Fibroblast of lung (primary cell): ENCODE measurements at places on chromosomes 7 and 10. TPM values are rescaled to one million over a fixed set of nuclear protein-coding genes. Genes with fewer than 3 reads are reported as not detected.

The SCIN gene
- polyA plus RNA-seq, result 0.02 and 0.08 TPM in 2 replicates

GRCh38 chr10:24825551-24825950 is 101.9 kb upstream of the ARHGAP21 start:
- DNase-seq, result peak; percentile 58

The HACD1 gene
- 29.6 and 53.4 TPM in 2 replicates for polyA plus RNA-seq

The FFAR4 gene
- not detected in 2 replicates for polyA plus RNA-seq

DNA sequence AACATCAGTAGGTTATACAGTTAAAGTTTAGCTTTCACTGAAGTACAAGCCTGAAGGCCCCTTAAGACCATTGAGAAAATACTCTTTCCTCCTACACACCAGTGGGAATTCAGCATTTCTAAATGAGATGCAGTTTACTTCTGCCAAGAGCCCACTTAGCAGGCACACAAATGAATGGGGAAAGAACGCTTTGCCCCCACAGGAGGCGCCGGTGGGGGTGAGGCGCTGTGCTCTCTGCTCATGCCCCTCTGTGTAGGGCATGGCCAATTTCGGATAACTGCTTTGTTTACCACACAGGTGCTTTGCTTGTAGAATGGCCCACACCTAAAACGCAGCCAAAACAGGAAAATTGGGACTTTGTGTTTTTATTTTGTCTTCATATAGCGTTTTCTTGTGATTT is 15.9 kb upstream of the LAT2 start:
- no peak for DNase-seq

The ABCB8 gene
- 12.1 and 14.5 TPM in 2 replicates for polyA plus RNA-seq

DNA sequence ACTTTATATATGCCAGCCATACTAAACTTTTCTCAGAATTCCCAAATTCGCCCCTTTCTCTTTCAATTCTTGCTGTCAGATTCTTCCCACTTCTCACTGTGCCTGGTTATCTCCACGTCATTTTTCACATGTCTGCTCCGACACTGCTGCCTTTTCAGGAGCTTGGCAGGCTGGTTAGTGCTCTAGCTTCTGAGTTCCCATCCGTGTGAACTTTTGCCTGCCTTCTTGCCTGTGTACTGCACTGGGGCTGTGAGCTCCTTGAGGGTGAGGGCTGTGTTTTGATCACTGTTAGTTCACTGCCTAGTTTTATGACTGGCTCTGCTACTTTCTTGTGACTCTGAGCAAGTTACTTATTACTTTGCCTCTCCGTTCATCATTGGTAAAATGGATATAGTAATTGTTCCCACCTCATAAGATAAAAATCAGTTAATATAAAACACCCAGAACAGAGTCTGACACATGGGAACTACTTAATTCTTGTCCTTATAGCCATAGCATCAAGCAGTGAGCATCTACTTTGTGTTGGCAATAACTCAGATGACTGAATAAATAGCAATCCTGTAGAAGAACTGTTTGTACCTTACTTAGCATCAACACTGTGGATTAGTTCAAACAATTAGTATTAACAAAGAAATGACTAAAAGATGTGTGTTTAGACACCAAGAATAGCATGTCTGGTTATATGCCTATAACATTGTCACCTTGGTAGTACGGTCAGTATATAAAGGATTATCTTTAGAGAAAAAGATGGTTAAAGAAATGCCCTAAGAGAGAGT is 5.5 kb downstream of the GSTO1 start:
- peak; percentile 41 for DNase-seq

DNA sequence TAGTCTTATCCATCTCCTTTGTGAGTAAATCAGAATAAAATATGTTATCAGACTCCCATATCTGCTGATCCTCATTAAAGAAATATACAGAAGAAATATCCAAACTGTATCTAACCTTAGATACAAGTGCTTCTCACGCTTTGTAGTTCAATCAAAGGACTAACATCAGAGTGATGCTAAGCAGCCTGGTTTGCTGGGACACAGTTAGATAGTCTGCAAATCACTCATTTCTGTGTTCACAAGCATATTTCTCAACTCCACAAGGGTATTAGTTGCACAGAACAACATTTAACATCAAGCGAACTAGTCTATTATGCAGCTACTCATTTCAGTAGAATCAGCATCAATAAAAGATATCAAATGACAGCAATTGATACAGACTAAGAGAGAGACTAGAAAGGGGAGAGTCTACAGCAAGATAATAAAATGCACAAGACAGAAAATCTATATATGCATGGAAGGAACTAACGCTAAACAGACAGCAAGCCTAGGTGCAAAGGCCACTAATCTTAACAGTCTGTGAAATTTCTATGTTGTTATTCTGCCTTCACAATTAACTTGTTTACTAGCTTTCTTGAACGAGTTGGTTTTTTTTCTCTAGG is 30.0 kb downstream of the DNAJC12 start:
- no peak for DNase-seq

The GPR37 gene
- 3.1 and 12.6 TPM in 2 replicates for polyA plus RNA-seq

GRCh38 chr7:91837397-91838070 is 43.0 kb downstream of the MTERF1 start:
- no peak for DNase-seq

DNA sequence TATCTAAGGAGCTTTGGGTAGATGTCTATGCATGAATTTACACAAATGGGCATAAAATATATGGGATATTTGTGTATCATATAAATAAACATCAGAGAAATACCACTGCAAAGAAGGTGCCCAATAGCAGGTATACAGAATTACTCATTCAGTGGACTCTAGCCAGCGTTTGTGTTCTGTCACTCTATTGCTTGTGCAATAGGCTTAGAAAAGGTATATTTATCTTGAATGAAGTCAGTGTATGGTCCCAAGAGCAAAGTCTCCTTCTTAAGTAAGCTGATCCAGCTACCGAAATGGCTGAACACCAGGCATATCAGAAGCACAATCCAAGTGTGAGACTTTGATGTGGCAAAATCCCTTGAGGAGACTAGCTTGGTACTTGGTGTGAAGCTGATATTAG is 1058.4 kb downstream of the SORCS1 start:
- no peak for DNase-seq

The TMEM273 gene
- 0.18 TPM in 1 of 2 replicates, not detected in the other for polyA plus RNA-seq

DNA sequence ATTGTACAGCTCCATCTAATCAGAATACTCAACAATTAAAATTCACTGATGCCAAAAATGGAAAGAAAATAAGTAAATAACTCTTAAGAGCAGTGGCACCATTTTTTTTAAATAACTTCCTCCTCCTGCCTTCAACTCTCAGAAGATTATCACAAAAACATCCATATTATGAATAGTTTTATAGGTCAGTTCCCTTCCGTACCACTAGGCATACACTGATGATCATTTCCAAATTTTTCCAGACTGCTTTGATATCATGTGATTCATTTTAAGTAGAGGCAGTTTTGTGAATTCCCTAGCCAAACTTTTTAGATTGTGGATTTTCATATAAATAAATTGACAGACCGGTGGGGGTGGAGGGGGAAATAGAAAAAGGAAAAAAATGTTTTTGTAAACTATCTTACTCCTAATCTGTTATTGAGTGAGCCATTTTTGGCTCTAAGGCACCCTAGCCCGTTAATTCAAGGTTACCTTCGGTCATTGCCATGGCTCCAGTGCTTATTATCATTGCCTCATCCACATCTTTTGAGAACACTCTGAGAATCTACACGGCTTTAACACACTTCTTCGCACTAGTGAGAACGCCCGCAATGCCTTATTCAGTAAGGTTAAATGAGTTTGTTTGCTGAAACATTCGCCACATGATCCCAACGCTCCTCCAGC is 1.0 kb downstream of the FAM107B start:
- no peak for DNase-seq

The GPR85 gene
- 3.0 and 6.9 TPM in 2 replicates for polyA plus RNA-seq

DNA sequence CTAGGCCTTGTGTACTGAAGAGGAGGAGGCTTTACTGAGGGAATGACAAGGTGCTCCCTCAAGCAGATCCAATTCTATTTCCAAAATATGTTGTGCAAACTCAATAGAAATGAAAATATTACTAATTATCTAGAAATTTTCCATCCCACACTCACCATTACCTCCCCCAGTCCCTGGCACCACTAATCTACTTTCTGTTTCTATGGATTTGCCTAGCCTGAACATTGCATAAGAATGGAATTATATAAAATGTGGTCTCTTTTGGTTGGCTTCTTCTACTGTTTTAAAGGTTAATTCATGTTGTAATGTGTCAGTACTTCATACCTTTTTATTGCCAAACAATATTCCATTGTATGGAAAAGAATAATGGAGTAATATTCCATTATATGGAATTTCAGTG is 18.7 kb upstream of the NUB1 start:
- no peak for DNase-seq

DNA sequence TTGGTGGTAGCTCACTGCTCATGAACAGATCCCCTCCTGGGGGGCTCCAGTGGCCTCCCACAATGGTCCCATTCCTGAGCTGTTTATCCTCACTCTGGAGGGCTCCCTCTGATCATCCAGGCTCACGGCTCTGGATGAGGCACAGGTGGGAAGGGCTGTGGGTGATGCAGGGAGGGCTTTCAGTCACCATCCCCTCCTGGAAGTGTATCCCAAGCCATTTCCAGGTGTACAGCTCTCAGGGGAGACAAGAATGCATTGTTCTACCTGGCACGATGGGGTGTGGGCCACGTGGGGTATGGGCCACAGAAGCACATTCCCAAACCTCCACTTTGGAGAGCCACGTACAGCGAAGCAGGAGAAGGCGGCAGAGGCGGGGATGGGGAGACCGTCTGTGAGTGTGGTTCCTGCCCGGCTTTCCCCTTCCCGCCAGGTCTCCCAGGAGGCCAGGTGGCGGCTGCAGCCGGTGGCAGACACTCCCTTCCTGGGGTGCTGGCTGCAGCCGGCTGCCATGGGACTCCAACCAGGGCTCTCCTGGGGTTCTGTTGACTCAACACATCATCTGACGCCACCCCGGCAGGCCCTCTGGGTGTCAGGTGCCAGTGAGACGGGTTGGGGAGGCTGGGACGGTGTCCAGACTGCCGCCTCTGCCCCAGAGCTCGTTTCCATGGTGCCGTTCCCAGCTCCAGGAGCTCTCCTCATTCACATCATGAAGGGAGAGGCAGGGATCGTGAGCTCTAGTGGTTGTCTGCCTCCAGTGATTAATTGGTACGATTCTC is 169.7 kb upstream of the RHEB start:
- peak; percentile 71 for DNase-seq

The NIPSNAP2 gene
- 58.6 and 65.0 TPM in 2 replicates for polyA plus RNA-seq

- DNase-seq, result no peak
These were observed 48.1 kb downstream of the PARD3 start for GRCh38 chr10:34766811-34767494.

GRCh38 chr7:158534598-158534997 is 53.0 kb downstream of the PTPRN2 start:
- no peak for DNase-seq

The NYAP1 gene
- polyA plus RNA-seq, result 0.09 and 0.18 TPM in 2 replicates

The LRRD1 gene
- polyA plus RNA-seq, result 0.02 and 0.06 TPM in 2 replicates

DNA sequence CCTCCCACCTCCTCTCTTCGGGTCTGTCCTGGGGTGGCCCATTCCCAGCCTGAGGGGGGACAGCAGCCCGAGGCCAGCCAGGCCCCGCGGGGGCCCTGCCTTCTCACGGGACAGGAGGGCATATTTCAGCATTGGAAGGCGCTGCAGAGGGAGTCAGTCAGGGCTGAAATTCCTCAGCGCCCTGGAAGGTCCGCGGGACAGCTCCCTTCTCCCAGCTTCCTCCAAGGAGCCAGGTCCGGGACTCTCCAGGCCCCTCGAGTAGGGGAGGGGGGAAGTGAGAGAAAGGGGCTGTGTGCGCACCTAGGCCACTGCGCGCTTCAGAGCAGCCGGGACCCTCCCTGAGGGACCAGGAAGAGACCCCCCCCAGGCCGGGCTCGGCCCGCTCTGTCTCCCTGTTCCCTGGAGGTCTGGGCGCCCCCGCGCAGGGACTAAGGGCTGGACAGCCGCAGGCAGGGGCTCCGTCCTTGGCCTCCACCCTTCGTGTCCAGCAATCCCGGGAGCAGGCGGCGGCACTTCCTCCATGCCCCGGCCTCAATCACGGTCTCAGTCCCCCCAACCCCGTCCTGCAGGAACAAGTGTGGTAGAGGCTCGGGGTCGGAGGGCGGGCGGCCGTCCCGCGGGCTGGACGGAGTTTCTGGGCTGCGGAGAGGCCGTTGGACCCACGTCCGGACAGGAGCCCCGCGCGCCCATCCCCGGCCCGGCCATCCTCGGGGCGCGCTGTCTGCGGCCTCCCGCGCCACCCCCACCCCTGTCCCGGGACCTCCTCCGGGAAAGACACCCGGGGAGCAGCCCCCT is 6.0 kb upstream of the ELFN1 start:
- DNase-seq, result no peak

The ZNF804B gene
- polyA plus RNA-seq, result not detected in 2 replicates

GRCh38 chr10:98956576-98957260 is 278.9 kb downstream of the HPSE2 start:
- peak; percentile 67 for DNase-seq

- no peak for DNase-seq
These were observed 149.2 kb downstream of the CACNA2D1 start for GRCh38 chr7:82294382-82294784.

The PIK3AP1 gene
- polyA plus RNA-seq, result 0.03 and 0.24 TPM in 2 replicates
